ENCODE measurements at places on chromosomes 12 and 14. TPM values are rescaled to one million over a fixed set of nuclear protein-coding genes. Genes with fewer than 3 reads are reported as not detected.

GRCh38 chr12:120370343-120371243, 1.6 kb upstream of the MSI1 start:
- no peak overlapping the region for H3K4me3 ChIP-seq
- H3K27ac ChIP-seq = no peak overlapping the region
- H3K36me3 ChIP-seq = no peaks in the 10 kb centered on the region

DNA sequence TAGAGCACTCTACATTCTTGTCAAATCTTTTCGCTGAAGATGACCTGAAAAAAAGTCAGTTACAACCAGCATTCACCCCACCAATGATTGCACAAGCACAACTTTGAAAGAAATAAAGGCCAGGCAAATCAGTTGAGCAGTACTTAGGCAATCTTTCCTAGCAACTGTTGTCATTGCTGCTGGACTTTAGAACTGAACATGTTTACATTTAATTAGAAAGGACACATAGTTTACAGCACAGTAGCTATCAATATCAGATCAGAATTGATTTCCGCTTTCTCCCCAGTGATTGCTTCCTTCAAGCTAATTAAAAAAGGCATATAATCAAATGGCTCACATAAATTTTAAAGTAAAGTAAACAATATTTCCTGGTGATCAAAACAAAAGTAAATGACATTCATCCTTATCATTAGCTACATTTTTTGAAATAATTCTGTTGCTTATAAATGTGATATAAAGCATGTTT, 128.4 kb downstream of the FOXA1 start:
- no peaks in the 10 kb centered on the region for H3K36me3 ChIP-seq
- no peak for DNase-seq
- H3K4me1 ChIP-seq = no peaks in the 10 kb centered on the region
- no peaks in the 10 kb centered on the region for H3K27me3 ChIP-seq

DNA sequence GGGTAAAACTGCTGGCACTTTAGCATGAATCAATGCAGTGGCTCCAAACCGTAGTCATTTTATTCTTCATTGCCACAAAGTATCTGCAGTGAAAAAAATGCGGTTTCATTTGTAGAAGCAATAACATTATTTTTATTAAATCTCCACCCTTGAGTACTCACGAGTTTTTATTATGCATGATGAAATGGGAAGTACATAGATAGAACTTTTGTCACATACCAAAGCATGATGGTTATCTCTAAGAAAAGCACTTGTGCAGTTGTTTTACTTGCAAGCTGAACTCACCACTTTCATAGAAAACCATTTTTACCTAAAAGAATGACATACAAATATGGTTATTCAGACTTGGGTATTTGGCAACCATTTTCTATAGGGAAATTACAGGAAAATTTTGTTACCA, 90.3 kb downstream of the PELI2 start:
- no peaks in the 10 kb centered on the region for H3K27me3 ChIP-seq
- H3K4me3 ChIP-seq = no peak overlapping the region
- no peaks in the 10 kb centered on the region for H3K36me3 ChIP-seq
- no peak overlapping the region for H3K27ac ChIP-seq

DNA sequence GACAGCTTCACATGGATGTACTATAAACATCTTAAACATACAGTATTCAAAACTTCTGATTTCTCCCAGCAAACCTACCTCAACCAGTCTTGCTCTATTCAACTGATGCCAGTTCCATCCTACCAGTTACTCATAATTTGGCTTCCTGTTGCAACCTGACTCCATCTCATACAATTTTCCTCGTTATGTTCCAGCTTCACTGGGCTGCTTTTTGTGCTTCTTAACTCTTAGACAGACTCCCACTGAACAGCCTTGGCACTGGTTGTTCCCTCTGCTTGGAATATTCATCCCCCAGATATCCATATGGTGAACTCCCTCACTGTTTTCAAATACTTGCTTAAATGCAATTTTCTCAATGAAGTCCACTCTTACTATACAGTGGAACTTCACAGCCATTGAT, 249.2 kb downstream of the AEBP2 start:
- H3K4me1 ChIP-seq = peaks cover 9% of the 10 kb centered on the region
- no peaks in the 10 kb centered on the region for H3K36me3 ChIP-seq
- no peaks in the 10 kb centered on the region for H3K27me3 ChIP-seq
- DNase-seq = no peak

DNA sequence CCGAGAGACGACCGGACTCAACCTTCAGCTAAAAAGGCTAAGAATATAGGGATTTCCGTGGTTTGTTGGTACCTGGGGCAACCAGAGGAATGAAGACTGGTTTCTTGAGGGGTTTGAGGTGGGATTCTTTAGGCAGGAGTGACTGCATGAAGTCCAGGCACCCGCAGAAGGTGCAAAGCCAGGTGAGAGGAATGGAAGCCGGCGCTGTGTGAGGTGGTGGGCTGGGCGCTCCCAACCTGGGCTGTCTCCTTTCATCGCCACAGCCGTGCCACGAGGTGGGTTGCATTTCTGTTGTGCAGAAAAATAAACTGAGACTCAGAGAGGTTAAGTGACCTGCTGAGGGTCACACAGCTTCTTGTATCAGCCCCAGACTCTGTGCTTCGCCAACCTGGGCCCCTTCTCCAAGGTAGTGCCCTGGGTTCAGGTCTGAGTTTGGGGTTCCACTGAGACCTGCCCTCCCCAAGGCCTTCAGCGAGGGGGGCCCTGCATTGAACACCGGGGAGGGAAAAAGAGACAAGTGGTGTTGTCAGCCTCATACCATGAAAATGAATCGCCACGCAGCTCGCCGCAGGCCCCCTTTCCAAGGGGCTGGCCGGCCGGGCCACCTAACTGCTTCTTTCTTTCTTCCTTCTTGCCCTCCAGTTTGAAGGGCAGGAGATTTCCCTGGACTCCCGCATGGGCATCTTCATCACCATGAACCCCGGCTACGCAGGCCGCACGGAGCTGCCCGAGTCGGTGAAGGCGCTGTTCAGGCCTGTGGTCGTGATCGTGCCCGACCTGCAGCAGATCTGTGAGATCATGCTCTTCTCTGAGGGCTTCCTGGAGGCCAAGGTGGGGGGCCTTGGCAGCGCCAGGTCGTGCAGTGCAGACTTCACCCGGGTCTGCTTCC, 88.4 kb downstream of the DNAH10 start:
- no peak overlapping the region for H3K4me3 ChIP-seq
- DNase-seq = no peak
- no peaks in the 10 kb centered on the region for H3K4me1 ChIP-seq
- no peaks in the 10 kb centered on the region for H3K27me3 ChIP-seq

- no peaks in the 10 kb centered on the region for H3K36me3 ChIP-seq
- H3K27ac ChIP-seq = peak overlapping the region; percentile 21
- H3K4me3 ChIP-seq = no peak overlapping the region
- DNase-seq = no peak
Measured at GRCh38 chr14:23175823-23176222, 7.6 kb downstream of the SLC7A8 start.

- DNase-seq = no peak
- no peak overlapping the region for H3K4me3 ChIP-seq
- H3K36me3 ChIP-seq = peaks cover 10% of the 10 kb centered on the region
- H3K27me3 ChIP-seq = no peaks in the 10 kb centered on the region
- no peaks in the 10 kb centered on the region for H3K4me1 ChIP-seq
Measured at GRCh38 chr12:65414526-65414925, 136.0 kb downstream of the MSRB3 start.

- H3K27me3 ChIP-seq = no peaks in the 10 kb centered on the region
- peak overlapping the region; percentile 93 for H3K4me3 ChIP-seq
- peak overlapping the region; percentile 27 for H3K27ac ChIP-seq
- H3K4me1 ChIP-seq = peaks cover 21% of the 10 kb centered on the region
Measured at GRCh38 chr14:20970647-20970982, 15.3 kb downstream of the RNASE2 start.

DNA sequence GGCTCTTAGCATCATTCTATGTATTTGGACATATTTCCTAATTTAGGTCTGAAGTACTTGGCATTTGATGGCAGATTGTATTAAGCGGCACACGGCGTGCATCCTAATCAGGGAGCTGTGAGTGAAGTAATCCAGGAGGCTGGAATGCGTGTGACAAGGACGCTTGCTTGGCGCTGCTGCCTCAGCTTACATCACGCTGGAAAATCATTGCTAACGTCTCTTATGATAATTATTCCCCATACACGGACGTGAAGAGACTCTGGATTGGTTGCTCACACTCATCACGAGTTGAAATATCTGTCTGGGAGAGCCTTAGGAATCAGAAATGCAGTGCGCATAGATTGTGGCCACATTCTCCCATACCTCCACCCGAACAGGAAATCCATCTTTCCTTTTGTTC, 85.3 kb downstream of the FBXW8 start:
- no peaks in the 10 kb centered on the region for H3K4me1 ChIP-seq
- H3K27me3 ChIP-seq = no peaks in the 10 kb centered on the region
- H3K4me3 ChIP-seq = no peak overlapping the region

DNA sequence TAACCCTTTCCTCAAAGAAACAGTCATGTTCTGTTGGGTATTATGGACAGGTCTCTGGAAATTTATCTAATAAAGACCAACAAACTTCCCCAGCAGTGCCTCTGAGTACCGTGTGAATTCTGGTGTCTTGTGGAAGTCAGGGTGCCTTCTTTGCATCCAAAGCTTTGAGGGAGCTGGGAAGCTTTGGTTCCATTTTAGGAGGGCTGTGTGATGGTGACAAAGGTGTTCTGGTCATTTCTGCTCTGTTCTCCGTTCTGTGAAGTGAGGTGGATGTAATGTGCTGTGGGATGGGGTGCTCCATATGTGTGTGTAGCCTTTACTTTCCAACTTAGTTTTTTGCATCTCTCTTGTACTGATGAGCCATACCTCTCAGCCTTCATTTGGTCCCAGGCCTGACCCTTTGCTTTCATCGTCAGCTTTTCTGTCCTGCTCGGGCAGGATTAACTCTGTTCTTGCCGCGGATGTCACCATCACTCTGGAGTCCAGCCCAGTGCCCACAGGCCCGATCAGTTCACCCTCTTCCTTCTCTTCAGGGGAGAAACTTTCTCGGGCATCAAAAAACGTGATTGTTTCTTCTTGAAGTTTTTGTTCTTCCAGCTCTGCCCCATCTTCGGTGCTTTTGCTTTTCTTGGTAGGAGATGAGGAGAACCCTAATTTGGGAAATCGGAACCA, 13.2 kb downstream of the PLD4 start:
- no peak overlapping the region for H3K27ac ChIP-seq
- H3K4me3 ChIP-seq = no peak overlapping the region
- peaks cover 2% of the 10 kb centered on the region for H3K36me3 ChIP-seq
- H3K4me1 ChIP-seq = peaks cover 9% of the 10 kb centered on the region
- no peaks in the 10 kb centered on the region for H3K27me3 ChIP-seq

The SSPN gene
- 50.9 TPM for total RNA-seq

Data from thoracic aorta (tissue), 2 donors.